ENCODE measurements at places on chromosomes 1 and 21.

- DNase-seq = no peak
These were observed 92.5 kb downstream of the TTC3 start for GRCh38 chr21:37165586-37165985.

DNA sequence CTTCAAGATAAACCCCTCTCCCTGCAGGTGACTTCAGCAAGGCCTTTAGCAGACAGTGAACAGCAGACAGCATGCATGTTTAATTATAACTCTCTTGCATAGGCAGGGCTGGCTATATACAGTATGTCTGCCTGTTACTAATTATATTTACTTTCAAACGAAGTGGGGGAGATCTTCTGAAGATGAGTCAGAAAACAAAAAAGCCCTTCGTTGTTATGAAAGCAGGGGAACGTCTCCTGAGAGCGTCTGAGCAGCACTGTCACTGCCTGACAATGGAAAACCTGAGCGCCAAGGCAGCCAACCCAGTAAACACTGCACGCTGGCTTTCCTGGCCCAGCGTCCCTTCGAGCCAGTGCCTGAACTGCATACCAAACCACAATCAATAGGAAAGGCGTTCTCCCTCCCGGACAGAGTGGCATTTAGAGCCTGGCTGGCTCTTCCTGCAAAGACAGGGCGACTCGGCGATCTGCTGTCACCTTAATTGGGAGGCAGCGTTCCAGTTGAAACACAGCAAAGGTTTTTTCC lies 54.1 kb downstream of the TOMM20 start:
- peak; percentile 54 for DNase-seq

DNA sequence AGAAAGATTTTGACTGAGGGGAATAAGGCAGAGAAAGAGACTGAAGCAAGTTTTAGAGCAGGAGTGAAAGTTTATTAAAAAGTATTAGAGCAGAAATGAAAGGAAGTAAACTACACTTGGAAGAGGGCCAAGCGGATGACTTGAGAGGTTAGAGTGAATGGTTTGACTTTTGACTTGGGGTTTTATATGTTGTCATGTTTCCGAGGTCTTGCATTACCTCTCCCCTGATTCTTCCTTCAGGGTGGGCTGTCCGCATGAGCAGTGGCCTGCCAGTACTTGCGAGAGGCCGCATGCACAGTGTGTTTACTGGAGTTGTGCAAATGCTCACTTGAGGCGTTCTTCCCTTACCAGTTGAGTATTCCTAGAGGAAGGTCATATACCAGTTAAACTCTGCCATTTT lies 13.0 kb upstream of the DENND2D start:
- no peak for DNase-seq

DNA sequence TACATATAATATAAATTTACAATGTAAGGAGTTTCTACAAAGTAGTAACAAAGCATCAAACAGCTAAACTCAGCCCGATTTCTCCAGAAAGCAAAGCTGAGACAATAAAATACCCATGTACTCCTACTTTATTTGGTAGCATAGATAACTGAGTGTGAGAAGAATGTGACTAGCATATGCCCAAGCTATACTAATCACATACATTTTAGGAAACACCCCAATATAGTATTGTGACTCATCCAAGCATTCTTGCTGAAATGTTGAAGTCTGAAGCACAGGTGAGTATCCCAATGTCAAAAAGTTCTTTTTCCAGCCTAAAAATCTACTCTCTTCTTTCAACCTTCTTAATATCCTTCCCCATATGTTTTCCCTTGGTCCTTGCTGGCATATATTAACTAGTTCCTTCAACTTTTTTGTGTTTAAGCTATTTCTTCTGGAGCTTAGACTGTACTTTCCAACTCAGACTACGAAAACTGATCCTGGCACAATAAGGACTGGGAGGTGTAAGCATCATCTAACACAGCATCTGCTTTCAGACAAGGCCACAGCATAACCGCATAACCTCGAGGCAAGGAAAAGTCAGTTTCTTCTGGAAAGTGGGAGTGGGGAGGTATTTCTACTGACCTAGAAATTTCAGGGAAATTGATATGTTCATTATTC lies 163.0 kb upstream of the RNPC3 start:
- no peak for DNase-seq

- DNase-seq = no peak
These were observed 592 bp downstream of the ZNF692 start for GRCh38 chr1:248858096-248858890.

GRCh38 chr1:154767315-154768240 lies 102.5 kb downstream of the KCNN3 start:
- no peak for DNase-seq

- DNase-seq = no peak
These were observed 55.5 kb downstream of the TRABD2B start for GRCh38 chr1:47941609-47942239.

GRCh38 chr1:173491508-173491907 lies 14.4 kb downstream of the PRDX6 start:
- no peak for DNase-seq

- DNase-seq = no peak
These were observed 15.6 kb downstream of the ARHGEF16 start for GRCh38 chr1:3469849-3470649.

DNA sequence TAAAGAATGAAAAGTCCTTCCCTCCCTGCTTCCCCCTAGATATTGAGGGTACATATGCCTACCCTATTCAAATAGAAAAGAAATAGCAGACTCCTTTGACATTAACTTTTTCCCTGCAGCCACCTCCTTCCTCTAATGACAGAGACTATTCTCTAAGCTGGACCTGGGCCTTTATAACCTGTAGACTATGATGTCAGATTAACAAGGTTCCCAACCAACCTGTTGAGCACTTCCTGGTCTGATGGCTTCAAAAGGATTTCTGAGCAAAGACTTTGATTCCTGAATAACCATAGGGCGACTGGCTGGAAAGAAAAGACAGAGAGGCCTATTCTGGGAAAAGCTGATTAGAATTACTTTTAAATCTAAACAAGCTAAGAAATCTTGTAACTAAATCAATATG lies 18.4 kb upstream of the C1orf216 start:
- no peak for DNase-seq

GRCh38 chr1:219490566-219490965 lies 122.3 kb downstream of the ZC3H11B start:
- DNase-seq = no peak

DNA sequence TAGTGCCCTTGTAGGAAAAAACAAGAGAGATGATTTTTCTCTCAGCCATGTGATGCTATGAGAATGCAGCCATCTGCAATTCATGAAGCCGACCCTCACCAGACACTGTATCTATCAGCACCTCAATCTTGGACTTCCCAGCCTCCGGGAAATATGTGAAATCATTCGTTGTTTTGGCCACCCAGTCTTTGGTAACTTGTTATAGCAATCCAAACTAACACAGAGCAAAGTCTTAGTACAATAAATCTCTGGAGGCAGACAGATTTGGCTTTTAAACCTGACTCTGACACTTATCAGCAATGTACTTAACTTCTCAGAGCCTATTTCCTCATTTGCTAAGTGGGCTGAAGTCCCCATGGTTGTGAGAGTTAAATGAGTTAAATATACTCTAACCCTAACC lies 5.1 kb upstream of the MED18 start:
- DNase-seq = no peak

DNA sequence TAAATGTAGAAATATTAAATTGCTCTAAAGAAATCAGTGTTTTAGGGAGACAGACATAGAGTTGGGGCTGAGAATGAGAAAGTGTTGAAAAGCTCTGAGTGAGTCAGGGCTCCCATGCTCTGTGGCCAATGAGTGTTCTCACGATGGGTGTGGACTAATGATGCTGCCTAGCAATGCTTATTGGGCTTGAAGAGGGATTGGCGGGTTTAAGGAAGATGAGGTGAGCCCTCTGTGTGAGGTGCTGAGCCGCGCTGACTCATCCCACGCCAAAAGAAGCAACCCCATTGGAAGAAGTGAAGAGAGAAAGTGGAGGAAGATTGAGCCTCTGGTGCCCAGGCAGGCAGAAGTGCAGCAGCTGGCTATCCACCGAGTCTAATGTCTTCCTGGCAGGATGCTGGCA lies 65.1 kb upstream of the DPT start:
- no peak for DNase-seq

DNA sequence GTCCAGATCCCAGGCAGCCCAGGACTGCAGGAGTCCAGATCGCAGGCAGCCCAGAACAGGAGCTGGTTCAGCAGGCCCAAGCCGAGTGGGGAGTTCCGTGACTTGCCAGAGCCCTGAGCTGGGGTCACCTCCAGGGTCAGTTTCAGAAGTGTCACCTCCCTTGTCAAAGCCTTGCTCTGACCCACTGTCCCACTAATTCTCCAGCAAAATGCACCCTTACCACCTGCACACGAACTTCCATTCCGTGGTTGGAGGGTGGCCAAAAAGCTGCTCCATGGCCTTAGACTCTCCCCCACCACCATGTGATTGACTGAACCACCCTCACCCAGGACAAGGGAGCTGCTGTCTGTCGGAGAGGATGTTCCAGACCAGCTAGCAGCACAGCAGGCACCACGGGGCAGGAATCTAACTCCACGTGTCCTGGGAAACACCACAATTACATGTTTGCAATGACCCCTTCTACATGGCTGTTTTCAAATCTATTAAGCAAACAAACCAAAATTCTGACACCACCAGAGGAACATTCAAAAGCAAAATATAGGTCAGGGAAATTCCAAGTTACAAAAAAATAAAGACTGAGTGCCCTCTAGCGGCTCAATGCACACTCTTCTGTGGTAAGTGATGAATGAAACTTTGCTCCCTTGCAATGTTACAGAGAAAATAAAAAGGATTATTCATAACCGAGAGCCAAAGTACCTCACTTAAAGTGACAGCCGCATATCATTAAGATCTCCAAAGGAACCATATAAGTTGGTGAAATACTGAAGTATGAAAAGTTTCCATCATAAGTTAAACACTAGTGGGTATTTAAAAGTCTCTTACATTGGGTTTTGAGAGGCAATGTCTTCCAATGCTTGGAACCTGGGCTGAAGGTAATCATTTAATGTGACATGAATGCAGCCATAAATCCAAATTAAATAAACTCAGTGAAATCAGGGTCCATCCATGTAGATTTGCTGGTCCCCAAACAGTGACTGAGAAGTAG lies 76.3 kb downstream of the NPHP4 start:
- peak; percentile 16 for DNase-seq
